ENCODE measurements at places on chromosomes 3 and 15.

- DNase-seq = no peak
Measured at GRCh38 chr3:187849016-187849654, 103.9 kb upstream of the BCL6 start.

GRCh38 chr3:150184426-150185071 lies 213.9 kb upstream of the PFN2 start:
- DNase-seq = no peak

- DNase-seq = no peak
Measured at GRCh38 chr15:95247071-95247984, 1016.0 kb downstream of the MCTP2 start.

DNA sequence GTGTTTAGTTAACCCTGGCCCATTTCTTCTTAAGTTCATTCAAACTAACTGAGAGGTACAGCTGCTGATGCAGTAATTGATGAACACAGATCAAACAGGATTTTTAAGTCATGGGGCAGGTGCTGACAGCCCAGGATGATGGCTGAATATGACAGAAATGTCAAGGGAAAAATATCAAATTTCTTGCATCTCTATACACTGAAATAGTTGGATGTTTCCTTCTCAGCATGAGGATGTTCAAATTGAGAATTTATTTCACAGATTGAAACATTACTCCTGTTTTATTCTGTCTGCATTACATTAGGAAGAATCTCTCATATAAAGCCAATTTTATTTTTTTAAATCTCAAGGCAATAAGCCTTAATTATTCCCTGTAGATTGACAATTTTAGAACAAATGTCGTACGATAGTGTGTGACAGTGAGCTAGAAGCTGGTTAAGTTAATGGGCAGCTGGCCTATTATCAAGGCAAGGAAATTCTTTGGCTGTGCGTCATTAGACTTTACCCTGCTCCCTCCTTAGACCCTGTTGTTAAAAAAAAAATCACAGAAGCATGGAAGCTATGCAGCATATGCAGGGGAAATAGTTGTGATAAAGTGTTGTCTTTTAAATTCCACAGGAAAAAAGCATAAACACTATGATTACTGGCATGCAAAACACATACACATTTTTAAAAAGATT lies 183.8 kb upstream of the KCNMB2 start:
- no peak for DNase-seq

- DNase-seq = no peak
Measured at GRCh38 chr3:54303517-54304375, 181.4 kb downstream of the CACNA2D3 start.

Data from stimulated activated CD4-positive, alpha-beta T cell treated with anti-CD3 and anti-CD28 coated beads, TNF-alpha, amount 100 ng/mL, for 1 hour (primary cell).